ENCODE measurements at places on chromosomes 5 and 9. TPM values are rescaled to one million over a fixed set of nuclear protein-coding genes. Genes with fewer than 3 reads are reported as not detected.

DNA sequence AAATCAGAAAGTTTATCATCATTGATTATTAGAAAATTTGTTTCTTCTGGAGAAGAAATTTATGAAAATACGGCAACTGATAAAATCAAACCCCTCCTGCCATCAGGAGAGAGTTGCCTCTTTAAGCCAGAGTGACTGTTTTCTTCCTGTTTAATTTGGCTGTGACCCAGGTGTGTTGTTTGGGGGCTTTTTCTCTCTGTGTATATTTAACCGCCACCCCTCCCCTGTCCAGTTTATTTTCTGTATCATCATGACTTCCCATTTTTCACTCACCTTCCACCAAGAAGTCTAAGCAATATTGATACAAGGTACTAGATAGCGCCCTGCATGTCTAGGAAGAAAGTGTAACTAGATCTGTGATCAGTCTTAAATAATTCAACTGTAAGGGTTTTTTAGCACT, 50.1 kb downstream of the FAM78A start:
- H3K36me3 ChIP-seq, result peaks cover 67% of the 10 kb centered on the region
- H3K4me3 ChIP-seq, result no peak overlapping the region
- no peak for DNase-seq
- H3K4me1 ChIP-seq, result no peaks in the 10 kb centered on the region
- no peaks in the 10 kb centered on the region for H3K27me3 ChIP-seq
- no peak overlapping the region for H3K27ac ChIP-seq

- H3K36me3 ChIP-seq, result no peaks in the 10 kb centered on the region
- H3K27me3 ChIP-seq, result no peaks in the 10 kb centered on the region
- H3K27ac ChIP-seq, result no peak overlapping the region
- no peaks in the 10 kb centered on the region for H3K4me1 ChIP-seq
- no peak for DNase-seq
Observed at GRCh38 chr5:164610374-164610773, 1105.0 kb downstream of the MAT2B start.

- no peaks in the 10 kb centered on the region for H3K36me3 ChIP-seq
- H3K4me1 ChIP-seq, result peaks cover 16% of the 10 kb centered on the region
- H3K27me3 ChIP-seq, result peaks cover 3% of the 10 kb centered on the region
- H3K4me3 ChIP-seq, result no peak overlapping the region
- peak overlapping the region; percentile 13 for H3K27ac ChIP-seq
Observed at GRCh38 chr5:178356431-178356872, 123.8 kb upstream of the PHYKPL start.

- DNase-seq, result no peak
- peaks cover 13% of the 10 kb centered on the region for H3K4me1 ChIP-seq
- no peak overlapping the region for H3K4me3 ChIP-seq
- H3K36me3 ChIP-seq, result no peaks in the 10 kb centered on the region
- no peaks in the 10 kb centered on the region for H3K27me3 ChIP-seq
Observed at GRCh38 chr9:78606001-78606379, 309.1 kb downstream of the PSAT1 start.

Gene SV2C
- total RNA-seq, result 1.3 TPM

GRCh38 chr5:170297589-170298462, at the start of gene LCP2:
Gene LCP2 (minus strand): TSS chr5:170297777. CDS start chr5:170297611, 166 bp downstream.
- no peak for DNase-seq
- H3K4me3 ChIP-seq, result peak within 1 kb of the TSS; percentile 45
- peaks cover 4% of the 10 kb centered on the region for H3K4me1 ChIP-seq
- peak within 1 kb of the TSS; percentile 86 for H3K27ac ChIP-seq
- H3K27me3 ChIP-seq, result no peaks in the 10 kb centered on the region

Gene SLC45A2
- not detected for total RNA-seq
